ENCODE measurements at places on chromosomes 4 and X. TPM values are rescaled to one million over a fixed set of nuclear protein-coding genes. Genes with fewer than 3 reads are reported as not detected.

Gene ENAM
- not detected for total RNA-seq

Gene ITM2A
- 132 TPM for total RNA-seq

Gene PIN4
- 11.0 TPM for total RNA-seq

Gene HGFAC
- total RNA-seq: 0.85 TPM

Gene SERTM2
- total RNA-seq: not detected

Gene USP26
- not detected for total RNA-seq

Gene KDR
- 2.8 TPM for total RNA-seq

Gene TMSB15A
- total RNA-seq: not detected

Gene TEX13C
- not detected for total RNA-seq

Gene MBNL3
- 6.9 TPM for total RNA-seq

Gene DCX
- total RNA-seq: 13.5 TPM

Gene GLRA2
- 3.9 TPM for total RNA-seq

DNA sequence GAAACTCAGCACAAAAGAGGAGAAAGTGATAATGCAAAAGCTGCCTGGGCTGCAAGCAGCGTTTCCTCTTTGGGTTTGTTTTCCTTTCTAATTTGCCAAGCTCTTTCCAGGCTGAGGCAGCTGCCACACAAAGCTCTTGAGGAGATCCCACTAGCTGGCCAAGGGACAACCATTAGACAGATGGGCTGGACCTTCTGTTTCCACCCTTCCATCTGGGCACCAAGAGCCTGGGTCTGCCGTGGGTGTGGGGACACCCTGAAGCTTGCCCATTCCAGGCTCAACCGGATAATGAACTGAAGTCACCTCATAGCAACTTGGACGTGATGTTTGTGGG lies 194.6 kb upstream of the C1QTNF7 start:
- no peak for DNase-seq

- no peak for DNase-seq
Observed at GRCh38 chrX:87664381-87664780, 146.8 kb downstream of the KLHL4 start.

DNA sequence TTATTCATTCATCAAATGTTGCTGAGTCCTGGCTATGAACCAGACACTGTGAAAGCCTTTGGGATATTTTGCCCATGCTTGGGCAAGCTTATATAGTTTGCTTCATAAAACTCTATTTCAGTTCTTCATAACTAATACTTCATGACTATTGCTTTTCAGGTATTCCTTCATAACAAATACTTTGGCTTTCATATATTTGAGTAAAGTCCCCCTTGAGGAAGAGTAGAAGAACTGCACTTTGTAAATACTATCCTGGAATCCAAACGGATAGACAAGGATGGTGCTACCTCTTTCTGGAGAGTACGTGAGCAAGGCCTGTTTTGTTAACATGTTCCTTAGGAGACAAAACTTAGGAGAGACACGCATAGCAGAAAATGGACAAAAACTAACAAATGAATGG lies 1.7 kb upstream of the AFP start:
- no peak for DNase-seq

- no peak for DNase-seq
Observed at GRCh38 chr4:81632581-81633299, 161.0 kb upstream of the RASGEF1B start.

GRCh38 chrX:121120690-121121605 lies 73.5 kb downstream of the GLUD2 start:
- DNase-seq: no peak

DNA sequence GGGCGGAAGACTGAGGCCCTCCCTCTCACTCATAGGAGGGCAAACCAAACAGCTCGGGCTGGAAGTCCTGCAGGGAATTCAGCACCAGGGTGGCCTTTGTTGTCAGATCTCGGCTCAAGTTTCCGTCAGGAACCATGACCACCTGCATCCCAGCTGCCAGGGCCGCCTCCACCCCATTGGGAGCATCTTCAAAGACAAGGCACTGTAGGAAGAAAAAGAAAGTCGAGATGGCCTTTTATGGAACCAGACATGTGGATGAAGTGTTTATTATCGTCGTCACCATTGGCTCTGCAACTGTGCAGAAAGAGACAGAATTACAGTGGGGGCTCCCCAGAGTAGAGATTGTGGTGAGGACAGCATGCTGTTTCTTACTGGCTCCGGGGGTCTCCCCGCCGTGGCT lies 97.2 kb upstream of the STS start:
- DNase-seq: no peak

- no peak for DNase-seq
Observed at GRCh38 chr4:63529581-63530337, 879.5 kb downstream of the TECRL start.

- no peak for DNase-seq
Observed at GRCh38 chrX:153845842-153846241, 15.5 kb upstream of the PDZD4 start.

DNA sequence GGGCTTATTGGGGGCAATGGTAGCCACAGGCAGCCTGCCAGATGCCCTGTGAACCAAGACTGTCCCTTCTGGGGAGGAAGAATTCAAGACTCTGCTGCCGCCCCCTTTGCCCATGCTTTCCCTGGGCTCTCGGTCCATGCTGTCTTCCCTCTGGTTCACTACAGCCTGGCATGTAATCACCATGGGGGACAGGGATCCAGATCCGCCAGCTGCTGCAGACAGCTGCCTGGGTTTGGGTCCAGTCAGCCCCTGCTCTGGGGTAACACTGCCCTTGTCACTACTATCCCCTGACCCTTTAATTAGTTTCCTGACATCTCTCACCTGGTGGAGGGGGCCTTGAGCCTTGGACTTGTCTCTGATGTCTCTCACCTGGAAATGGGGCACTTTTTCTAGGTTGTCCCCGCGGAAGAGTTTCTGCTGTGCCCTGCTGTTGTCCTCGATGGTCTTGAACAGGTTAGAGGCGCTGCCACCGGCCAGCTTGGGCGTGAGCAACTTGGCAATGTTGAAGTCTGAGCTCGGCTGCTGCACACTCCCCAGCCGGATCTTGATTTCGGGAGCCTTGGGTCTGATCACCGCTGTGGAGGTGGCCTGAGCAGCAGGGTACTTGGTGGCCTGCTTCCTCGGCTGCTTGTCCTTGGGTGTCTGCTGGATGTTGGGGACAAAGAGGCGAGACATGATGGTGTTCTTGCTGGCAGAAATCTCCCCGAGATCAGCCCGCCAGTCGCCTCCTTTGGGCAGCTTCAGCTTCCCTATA lies 6.4 kb downstream of the C4orf54 start:
- DNase-seq: no peak

GRCh38 chrX:67436867-67437266 lies 107.0 kb upstream of the AR start:
- no peak for DNase-seq

- no peak for DNase-seq
Observed at GRCh38 chr4:163380703-163381102, 37.0 kb downstream of the NPY5R start.

DNA sequence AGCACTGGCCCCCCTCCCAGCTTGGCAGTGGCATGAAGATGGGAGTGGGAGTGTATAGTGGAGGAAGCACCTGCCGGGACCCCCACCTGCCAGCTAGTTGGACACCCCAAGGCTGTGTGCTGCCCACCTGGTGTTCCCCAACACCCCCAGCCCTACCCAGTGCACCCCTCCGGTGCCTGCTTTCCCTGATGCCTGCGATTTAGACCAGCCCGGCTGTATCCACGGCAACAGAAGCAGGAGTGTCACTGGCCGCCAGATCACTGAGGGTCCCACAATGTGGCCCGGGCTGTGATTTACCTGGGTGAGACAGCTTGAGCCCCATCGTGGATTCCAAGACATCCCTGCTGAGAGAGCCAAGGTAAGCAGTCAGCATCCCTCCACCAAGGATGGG lies 533 bp downstream of the GPR173 start:
- no peak for DNase-seq

DNA sequence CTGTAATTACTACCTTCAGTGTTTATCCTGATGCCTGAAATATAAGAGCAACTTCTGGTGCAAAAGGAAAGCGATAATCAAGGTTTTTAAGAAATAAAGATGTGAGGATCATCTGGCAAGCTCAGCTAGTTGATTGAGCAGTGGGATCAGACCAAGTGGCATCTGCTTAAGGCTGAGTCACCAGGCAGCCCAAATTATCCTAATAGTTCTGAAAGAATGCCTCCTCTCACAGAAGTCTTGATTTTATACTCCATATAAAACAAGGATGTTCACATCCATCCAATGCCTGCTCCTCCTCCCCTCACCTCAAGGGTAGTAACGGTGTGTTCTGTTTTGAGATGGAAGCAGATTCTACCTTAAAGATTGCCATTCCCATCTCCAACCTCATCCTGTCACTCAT lies 134.5 kb upstream of the RASGEF1B start:
- no peak for DNase-seq

- DNase-seq: no peak
Observed at GRCh38 chr4:188275686-188276085, 136.4 kb downstream of the TRIML1 start.

DNA sequence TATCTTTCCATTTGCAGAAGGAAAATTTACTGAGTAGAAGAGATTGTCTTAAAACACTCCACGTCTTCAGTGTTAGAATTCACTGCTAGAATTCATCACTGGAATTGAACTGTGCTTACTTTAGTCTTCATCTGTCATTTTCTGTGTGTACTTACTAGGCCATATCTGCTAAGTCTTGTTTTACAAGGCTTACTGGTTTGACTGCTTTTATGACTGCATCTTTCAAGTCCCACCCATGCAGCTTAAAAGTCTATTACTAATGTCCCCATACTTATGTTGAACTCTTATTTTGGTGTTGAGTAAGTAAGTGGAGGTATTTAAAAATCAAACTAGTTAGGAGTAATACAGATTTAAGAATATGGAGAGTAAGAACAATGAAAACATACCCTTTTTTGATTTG lies 14.6 kb downstream of the CLCN3 start:
- DNase-seq: no peak

GRCh38 chr4:138413273-138413672 lies 171.1 kb upstream of the SLC7A11 start:
- DNase-seq: no peak

GRCh38 chr4:185394568-185395237 lies 1.0 kb downstream of the LRP2BP start:
- DNase-seq: no peak

- no peak for DNase-seq
Observed at GRCh38 chr4:40731792-40732245, 17.9 kb upstream of the NSUN7 start.

GRCh38 chr4:168877511-168878491 lies 132.3 kb downstream of the CBR4 start:
- DNase-seq: no peak

GRCh38 chr4:100075486-100076270 lies 114.6 kb downstream of the DDIT4L start:
- no peak for DNase-seq

DNA sequence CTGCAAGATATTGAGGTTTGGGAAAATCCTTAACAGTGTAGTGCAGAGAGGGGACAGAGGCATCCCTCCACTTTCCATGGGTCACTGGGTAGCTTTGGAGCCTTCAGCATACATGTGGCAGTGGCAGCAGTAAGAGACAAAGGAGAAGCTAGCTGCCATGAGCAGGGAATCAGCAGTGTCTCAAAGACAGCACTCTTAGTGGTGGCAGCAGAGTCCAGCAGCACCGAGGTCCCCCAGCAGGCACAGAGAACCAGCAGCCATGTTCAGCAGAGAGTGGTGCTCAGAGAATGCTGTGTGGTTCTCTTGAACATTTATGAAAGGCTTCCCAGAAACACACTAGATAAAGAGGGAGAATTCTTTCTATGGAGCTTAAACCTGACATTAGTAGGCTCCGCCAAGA lies 308.5 kb downstream of the CENPC start:
- no peak for DNase-seq

DNA sequence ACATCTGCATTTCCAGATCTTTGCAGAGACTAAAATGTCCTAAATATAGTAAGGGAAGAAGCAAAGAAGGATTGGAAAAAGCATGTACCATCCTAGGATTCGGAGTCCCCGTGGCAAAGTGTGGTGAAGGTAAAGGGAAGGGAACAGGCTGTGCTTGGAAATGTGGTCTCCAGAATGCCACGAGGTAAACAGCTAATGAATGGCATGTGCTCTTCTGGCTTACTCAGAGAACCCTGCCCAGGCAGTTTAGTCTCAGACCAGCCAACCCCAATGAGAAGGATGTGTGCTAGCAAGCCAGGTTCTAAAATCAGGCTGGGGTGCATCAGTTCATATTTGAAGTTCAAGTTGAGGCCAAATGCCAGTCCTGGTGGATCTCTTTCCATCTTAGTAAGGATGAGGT lies 113.1 kb downstream of the RS1 start:
- DNase-seq: no peak

- DNase-seq: no peak
Observed at GRCh38 chr4:138241281-138242075, 671 bp downstream of the SLC7A11 start.

GRCh38 chr4:52946855-52947254 lies 84.7 kb downstream of the RASL11B start:
- peak; percentile 19 for DNase-seq

DNA sequence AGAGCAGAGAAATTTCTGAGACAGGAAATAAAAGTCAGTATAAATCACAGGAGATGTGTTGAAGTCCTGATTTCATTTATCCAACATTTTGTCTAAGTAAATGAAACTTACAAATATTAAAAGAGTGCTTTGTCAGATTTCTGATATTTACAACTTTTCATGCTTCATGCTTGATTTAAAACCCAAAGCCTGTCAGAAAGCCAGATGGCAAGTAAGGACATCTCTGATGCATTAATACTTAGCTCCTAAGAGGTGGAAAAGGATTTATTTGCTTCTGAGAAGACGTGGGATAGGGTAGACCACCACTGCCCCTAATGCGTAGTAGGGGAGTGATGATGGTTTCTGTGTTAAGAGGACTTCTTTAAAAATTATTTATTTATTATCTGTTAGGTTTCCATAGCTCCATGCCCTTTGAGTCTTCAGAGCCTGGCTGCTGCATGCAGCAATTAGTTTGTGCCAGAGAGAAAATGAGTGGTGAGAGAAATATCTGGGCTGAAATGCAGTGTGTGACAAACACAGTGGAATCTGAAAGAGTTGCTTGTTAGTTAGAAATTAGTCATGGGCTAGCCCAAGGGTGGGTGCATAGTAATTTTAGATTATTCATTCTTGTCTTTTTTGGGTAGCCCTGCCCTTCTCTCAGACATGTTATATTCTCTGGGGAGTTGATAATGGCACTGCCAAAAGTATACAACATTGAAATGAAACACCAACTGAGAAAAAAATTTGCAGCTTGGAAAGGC lies 333.8 kb downstream of the C4orf33 start:
- no peak for DNase-seq

GRCh38 chr4:20248155-20248558 lies 3.5 kb upstream of the SLIT2 start:
- no peak for DNase-seq

DNA sequence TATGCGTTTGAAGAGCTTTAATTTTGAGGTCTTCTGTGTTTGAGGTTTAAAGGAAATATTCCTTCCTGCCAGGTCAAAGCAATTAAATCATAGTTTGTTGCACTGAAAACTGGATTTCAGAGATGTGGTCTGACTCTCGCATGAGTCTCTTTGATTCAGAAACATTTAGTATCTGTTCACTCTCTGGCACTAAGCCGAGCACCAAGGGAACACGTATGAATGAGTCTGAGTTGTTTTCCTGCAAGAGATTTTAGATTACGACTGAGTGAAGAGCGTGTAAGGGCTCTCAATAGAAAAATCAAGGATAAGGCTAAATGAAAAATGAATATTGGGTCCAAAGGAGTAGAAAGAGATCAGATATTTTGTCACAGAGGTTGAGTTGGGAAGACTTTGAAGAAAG lies 875.4 kb upstream of the PRKX start:
- DNase-seq: no peak

Data from dorsolateral prefrontal cortex (tissue), 122 donors.